ENCODE measurements at places on chromosomes 1 and 21. TPM values are rescaled to one million over a fixed set of nuclear protein-coding genes. Genes with fewer than 3 reads are reported as not detected.

DNA sequence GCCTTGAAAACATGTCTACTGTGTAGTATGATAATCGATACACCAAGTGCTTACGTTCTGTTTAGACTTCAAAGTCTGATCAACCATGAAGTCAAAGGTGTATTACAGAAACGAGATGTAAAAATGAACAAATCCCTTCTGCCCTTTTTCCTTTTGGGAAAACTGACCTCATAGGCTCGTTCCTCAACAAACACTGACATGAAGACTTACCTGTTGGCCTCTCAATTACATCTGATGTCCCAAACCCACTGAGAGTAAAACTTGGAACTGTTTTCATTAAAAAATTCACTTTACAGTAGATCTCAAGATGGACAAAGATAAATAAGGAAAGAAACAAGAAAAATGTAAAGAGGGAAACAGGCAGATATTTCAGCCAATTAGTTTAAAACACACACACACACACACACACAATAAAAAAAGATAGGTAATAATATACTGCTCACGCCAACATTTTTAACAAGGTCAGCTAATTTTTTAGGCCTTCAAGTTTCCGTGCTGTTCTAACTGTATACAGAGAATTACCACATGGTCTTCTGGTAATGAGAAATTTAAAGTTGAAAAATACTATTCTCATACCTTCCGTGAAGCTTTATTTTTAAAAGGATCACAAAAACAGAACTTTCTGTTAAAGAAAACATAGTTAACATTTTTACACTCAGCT, 2.1 kb downstream of the HMGN1 start:
- no peak for DNase-seq

C1QB gene
- total RNA-seq = 0.20 TPM

GRCh38 chr1:219460896-219461815, 151.7 kb downstream of the ZC3H11B start:
- DNase-seq = no peak

TDRD10 gene
- total RNA-seq = not detected

- DNase-seq = no peak
Observed at GRCh38 chr1:202029727-202030126, 19.3 kb downstream of the ELF3 start.

ADGRL4 gene
- not detected for total RNA-seq

GRCh38 chr21:38323721-38324531, 67.1 kb downstream of the KCNJ15 start:
- no peak for DNase-seq

IFNLR1 gene
- total RNA-seq = 5.4 TPM

- DNase-seq = no peak
Observed at GRCh38 chr1:190067592-190067991, 410.1 kb downstream of the BRINP3 start.

FOXO6 gene
- not detected for total RNA-seq

GRCh38 chr1:115356356-115356755, 18.3 kb upstream of the NGF start:
- no peak for DNase-seq

DNA sequence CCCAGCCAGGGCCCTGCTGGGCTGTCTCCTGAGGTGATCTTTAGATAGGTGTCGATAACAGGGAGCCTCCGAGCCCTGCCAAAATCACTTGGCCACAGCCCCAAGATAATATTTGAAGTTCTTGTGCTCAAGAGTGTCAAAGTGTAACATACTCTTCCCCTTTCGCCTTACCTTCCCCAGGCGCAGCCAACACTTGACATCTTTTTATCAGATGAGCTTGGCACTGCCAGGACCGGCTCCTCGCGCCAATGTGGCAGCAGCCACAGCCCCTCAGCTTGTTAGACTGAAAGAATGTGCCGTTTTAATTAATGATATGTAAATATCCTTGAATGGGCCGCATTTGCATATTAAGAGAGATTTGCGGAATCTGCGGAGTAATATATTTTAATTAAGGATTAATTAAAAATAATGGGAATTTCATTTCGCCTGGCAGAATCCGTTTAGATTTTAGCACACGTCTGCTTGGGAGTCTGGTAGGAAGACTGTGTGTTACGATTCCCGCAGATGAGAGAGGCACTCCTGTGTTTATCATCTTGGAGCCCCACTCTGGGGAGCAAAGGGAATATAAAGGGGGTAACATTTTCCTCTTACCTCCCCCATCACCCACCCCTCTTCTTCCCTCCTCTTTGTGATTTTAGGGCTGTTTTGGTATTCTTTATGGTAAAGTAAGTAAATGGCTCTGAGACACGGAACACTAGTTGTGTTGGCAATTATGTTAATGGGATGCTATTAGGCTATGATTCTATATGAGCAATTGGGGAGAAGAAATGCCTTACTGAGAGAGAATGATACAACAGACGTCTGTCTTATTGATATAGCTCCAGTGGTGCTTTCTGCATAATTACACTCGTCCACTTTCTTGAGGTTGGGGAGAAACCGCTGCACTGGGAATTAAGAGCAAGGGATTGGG, 109.8 kb downstream of the PBX1 start:
- no peak for DNase-seq

HSD3B2 gene
- total RNA-seq = not detected

MFN2 gene
- 97.1 TPM for total RNA-seq

LRRC38 gene
- not detected for total RNA-seq

COL11A1 gene
- not detected for total RNA-seq

ZNF697 gene
- 0.78 TPM for total RNA-seq

PEX14 gene
- 18.2 TPM for total RNA-seq

DNA sequence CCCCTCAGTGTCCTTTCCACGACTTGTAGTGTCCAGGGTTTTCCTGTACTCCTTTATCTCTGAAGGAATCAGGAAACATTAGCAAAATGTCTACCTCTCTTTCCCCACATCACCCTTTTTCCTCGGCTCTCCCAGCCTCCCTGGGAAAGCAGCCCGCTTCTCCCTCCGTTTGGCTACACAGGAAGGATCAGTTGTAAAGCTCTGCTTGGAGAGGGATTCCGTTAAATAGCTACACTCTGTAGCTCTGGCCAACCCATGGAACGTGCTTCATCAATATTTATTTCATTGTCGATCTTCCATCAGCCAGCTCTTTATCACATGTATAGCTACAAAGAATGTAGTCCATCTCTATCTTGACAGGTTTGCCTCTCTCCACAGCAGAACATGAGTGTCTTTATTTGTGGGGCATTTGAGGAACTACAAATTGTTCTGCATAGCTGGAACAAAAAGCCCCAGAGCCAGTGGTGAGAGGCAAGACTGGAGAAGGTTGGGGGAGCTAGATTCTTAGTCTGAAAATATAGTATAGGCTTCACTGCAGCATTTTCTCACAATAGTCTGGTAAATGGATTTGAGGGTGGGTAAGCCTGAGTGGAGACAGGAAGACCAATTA, 191.8 kb downstream of the SLC35F3 start:
- DNase-seq = no peak

S100A2 gene
- 0.81 TPM for total RNA-seq

RIPPLY3 gene
- total RNA-seq = not detected

DNA sequence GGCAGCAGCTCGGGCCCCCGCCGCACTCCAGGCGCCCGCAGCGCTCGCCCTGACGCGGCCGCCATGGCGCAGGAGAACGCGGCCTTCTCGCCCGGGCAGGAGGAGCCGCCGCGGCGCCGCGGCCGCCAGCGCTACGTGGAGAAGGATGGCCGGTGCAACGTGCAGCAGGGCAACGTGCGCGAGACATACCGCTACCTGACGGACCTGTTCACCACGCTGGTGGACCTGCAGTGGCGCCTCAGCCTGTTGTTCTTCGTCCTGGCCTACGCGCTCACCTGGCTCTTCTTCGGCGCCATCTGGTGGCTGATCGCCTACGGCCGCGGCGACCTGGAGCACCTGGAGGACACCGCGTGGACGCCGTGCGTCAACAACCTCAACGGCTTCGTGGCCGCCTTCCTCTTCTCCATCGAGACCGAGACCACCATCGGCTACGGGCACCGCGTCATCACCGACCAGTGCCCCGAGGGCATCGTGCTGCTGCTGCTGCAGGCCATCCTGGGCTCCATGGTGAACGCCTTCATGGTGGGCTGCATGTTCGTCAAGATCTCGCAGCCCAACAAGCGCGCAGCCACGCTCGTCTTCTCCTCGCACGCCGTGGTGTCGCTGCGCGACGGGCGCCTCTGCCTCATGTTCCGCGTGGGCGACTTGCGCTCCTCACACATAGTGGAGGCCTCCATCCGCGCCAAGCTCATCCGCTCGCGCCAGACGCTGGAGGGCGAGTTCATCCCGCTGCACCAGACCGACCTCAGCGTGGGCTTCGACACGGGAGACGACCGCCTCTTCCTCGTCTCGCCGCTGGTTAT, 2.8 kb downstream of the KCNJ9 start:
- DNase-seq = peak; percentile 81

HPDL gene
- 42.4 TPM for total RNA-seq

GRCh38 chr21:39724944-39725343, 20.0 kb upstream of the IGSF5 start:
- DNase-seq = no peak

DNA sequence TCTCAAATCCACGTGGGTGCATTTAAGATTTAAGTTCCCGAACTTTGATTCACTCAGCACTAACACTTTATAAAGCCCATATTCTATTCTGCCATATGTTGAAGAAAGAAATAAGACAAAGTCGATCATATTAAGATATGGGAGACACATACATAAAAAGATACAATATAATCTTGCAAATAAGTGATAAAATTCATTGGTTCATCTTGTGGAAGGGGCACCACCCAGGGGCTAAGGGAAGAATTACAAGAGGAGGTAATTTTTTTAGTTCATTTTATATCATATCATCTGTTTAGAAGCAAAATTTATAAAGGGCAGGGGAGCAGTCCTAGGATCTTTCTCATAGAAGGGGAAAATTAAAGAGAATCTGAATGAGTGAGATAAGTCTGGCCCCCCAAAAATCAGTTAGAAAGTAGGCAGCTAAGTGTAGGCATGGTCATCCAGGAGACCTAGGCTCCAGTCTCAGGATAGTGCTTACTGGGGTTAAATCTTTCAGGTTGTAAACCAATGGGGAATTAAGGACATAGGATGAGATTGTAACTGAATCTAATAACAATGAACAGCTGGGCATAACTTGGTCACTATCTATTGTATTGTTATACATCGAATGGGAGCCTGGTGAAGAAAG, 124.2 kb upstream of the L1TD1 start:
- DNase-seq = no peak

EXTL1 gene
- total RNA-seq = not detected

GRCh38 chr1:53710584-53710983, 28.4 kb downstream of the GLIS1 start:
- no peak for DNase-seq

RBP7 gene
- total RNA-seq = not detected

MARK1 gene
- 0.09 TPM for total RNA-seq

DNA sequence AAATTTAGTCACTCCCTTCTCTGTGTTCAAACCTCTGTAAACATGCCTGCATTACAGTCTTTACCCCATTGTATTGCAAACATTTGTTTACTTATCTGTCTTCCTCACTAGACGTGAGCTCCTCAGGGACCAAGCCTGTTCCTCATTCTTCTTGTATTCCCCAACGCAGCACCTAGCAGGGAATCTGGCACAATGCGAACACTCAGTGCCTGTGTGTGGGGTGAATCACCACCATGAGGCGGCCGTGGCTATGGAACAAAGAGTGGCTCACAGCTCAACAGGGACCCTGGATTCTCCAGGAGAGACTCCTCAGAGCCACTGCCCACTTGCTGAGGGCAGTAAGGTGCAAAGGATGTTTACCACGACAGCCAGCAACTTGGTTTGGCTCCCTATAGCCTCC, 95.9 kb downstream of the DDX20 start:
- no peak for DNase-seq

EEIG2 gene
- total RNA-seq = 19.4 TPM

DNA sequence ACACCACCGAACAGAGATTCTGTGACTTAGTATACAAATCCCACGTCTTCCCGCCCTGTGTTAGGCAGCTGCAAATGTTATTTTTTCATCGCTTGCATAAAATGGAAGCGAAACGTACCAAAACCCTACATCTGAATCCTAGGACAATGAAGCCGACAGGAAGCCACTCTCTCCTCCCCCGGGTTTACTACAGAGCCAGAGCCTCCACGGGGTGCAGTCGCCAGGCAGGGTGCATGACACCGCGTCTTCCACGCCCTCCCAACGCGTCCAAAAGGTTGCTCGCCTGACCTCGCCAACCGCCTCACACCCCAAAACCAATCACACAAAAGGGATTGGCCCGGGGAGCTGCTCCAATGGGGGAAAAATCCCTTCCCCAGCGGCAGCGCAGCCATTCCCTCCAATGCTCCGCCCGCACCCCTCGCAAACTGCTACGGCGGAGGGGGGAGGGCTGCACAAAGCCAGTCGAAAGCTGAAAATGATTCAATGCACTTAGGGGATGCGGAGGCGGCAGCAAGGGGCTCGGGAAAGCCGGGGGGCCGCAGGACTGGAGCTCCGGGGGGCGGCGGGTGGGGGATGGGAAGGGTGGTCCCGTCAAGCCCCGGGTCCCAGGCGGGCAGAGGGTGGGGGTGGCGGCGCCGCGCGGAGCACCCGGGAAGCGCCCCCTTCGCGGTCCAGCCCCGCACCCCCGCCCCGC, 701 bp downstream of the CEP170 start:
- DNase-seq = peak; percentile 69

GRCh38 chr21:14384453-14384852, 1.5 kb upstream of the HSPA13 start:
- DNase-seq = no peak

DNA sequence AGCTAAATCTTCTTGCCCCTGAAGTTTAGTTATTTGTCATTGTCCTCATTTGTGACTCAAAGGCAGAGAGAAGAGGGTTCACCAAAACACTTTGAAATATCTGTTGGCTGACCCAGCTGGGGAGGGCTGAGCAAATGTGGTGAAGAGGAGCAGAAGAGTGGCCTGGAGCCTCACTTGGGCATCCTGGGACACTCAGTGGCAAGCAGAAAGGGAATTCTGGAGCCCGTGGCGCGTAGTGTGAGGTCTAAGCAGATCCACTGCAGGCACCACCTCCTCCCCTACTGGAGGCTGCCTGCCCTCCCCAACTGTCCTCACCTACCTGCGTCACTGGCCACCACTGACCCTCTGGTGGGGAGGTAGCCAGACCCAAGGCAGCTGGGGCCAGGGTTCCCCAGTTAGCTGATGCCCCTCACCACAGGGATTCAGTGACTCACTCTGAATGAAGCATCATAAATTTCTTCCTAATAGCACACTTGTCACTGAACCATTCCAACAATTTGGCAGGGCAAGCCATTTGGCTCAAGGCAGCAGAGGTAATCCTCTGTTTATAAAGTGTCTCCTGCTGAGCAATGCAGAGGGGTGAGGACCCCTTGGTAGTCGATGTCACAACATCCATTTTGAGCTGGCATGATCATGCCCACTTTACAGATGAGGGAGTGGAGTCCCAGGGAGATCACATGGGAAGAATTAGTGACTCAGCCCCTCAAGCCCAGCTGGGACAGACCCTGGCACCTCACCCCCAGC, 80.3 kb downstream of the NENF start:
- no peak for DNase-seq
